ENCODE measurements at places on chromosomes 3 and 15. TPM values are rescaled to one million over a fixed set of nuclear protein-coding genes. Genes with fewer than 3 reads are reported as not detected.

DNA sequence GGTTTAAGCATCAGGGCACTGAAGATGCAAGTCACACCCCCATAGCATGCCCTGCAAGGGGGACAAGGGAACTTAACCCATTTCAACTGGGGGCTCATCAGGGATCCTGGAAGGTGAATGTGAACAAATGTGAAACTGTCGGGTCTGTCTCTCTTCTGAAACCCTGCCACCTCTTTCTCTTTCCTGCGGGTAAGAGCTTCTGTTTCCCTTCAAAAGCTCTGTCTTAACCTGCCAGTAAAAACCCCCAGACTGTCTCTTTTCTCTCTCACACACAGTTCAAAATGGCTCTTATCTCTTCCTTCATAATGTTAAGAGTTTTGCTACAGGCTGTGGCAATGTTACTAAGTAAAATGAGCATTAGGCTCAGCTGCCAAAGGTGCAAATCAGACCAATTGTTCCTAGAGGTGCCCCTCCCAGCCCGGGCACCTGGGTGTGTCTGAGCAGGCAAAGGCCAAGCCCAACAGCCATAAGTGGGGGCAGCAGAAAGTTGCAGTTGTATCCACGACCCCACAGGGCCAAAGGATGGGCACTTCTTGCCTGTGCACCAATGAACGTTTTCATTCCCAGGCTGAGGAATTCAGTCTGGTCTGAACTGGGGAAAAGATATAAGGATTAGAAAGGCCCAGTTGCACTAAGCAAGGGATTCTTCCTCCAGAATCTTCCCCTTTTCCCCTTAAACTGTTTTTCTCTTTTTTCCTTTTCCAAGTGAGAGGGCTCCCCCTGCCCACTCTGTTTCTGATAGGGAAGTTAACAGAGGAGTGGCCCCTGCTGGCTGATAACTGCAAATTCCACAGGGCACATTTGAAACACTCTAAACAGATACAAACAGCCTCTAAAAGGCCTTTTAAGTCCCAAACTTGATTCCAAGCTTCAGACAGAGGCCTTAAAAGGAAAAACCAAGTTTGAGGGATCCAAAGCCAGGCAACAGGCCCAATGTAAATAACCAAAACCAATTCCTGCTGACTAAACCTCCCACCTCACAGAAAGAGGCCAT is 113.8 kb upstream of the EPHA6 start:
- DNase-seq, result no peak

- DNase-seq, result no peak
Observed at GRCh38 chr3:127456471-127457093, 134.0 kb downstream of the TPRA1 start.

GRCh38 chr15:44130778-44131177 is 64.3 kb downstream of the FRMD5 start:
- no peak for DNase-seq

Gene PPP1R14D
- not detected for polyA plus RNA-seq

GRCh38 chr3:170735821-170736220 is 134.2 kb downstream of the RPL22L1 start:
- no peak for DNase-seq

GRCh38 chr15:47719730-47720129 is 2.4 kb downstream of the SEMA6D start:
- DNase-seq, result no peak

DNA sequence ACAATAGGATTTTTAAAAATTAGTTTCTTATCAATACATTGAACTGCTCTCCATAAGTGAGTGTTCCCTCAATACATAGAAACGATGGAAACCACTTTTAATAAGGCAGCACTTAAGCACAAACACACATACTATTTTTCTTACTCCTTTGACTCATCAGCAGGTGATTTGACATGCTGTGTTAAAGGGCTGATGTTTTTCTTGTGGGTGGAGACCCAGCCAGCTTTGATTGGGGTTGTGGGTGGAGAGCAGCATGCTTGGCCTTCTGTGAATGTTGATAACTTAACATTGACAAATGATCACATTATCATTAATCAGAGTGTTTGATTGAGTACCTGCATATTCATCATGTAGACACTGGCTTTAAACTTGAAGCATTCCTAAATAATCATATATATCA is 223.0 kb upstream of the DPH6 start:
- DNase-seq, result no peak

DNA sequence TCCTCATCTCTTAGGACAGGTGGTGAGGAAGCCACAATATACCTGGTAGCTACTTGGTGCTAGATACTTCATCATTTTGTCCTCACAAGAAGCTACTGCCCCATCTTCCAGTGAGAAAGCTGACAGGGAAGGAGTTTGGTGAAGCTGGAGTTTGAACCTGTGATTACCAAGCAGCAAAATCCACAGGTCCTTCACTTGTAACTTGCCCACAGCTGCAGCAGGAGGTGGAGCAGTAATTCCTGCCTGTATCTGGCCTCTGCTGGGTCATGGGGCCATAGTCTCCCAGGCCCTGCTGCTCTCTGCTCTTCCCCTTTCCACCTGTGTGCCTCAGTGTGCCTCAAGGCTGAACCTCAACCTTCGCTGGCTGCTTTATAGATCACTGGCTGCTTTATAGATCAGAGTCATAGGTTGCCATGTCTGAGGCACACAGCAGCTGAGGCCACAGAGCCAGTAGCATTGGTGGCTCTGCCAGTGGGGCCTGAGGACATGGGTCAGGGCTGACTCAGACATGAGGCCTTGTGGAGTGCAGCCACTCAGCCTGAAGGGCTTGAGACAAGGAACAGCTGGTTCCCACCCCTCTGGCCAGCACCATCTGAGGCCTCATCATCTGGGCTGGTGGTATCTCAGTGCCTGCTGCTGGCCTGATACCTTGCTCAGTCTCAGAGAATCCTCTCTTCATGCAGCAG is 11.1 kb upstream of the CHRNB4 start:
- no peak for DNase-seq

- DNase-seq, result no peak
Observed at GRCh38 chr3:14725013-14725412, 50.1 kb downstream of the C3orf20 start.

Gene MYH15
- polyA plus RNA-seq, result not detected

GRCh38 chr15:67512140-67512539 is 8.8 kb upstream of the C15orf61 start:
- no peak for DNase-seq

GRCh38 chr15:52706091-52706490 is 26.9 kb upstream of the ATOSA start:
- DNase-seq, result no peak

DNA sequence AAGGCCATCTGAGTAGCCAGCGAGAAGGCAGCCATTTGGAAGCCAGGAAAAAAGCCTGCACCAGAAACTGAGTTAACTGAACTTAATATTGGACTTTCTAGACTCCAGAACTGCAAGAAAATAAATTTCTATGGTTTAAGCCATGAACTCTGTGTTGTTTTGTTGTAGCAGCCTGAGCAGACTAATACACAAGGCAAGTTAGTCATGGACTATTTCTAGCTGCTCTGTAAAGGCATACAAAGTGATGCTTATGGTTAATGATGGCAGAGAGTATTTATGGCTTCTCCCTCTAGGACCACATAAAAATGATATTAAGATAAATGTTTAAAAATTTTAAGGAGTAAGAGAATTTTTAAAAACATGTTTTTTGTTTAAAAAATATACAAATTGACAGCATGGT is 37.1 kb downstream of the PROS1 start:
- no peak for DNase-seq

- peak; percentile 76 for DNase-seq
Observed at GRCh38 chr3:100401674-100402041, 319 bp downstream of the LNP1 start.

DNA sequence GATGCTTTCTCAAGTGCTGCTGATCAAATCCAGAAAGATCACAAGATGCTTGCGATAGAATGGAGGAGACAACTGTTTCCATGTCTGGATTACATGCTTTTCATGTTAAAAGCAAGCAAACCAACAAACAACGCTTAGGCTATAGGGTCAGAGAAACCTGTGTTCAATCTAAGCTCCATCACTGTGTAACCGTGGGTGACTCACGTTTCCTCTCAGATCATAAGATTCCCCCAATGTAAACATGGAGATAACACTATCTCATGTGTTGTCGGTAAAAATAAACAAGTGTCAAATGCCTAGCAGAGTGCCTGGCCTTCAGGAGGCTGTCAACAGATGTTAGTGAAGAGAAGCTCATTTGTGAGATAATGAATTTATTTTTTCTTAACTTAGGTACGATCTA is 907.8 kb downstream of the NTRK3 start:
- DNase-seq, result no peak

DNA sequence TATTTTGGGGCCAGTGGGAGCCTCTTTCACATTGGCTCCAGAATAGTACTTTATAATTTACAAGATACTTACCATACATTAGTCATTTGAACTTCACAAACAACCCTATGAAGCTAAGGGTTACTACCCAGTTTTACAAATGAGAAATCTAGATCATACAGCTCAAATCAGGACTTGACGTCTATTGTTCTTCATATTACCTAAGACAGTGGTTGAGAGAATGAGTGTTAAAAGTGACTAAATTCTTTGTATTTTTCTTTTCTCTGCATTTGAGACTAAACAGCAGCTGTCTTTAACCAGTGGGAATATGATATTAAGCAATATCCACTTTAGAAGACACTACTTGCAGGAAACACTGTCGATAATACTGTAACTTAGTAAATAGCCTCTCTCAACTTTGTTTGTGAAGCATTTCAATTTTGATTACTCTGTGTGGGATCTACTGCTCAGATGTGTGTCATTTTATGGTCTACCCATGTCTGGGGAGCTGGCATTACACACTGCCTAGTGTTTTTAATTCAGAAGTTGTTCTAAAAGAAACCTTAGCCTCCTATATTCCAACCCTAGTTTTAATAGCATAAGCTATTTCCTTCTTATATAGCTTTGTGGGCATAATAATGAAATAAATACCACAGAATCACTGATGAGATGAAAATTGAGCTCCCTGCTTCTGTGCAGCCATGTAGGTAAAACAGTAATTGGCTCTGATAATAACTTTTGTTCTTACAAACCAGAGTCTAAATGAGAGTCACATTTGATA is 45.9 kb downstream of the IQCH start:
- no peak for DNase-seq

GRCh38 chr3:16174976-16175901 is 759 bp downstream of the GALNT15 start:
- DNase-seq, result no peak

Gene ATR
- 11.5 TPM for polyA plus RNA-seq

DNA sequence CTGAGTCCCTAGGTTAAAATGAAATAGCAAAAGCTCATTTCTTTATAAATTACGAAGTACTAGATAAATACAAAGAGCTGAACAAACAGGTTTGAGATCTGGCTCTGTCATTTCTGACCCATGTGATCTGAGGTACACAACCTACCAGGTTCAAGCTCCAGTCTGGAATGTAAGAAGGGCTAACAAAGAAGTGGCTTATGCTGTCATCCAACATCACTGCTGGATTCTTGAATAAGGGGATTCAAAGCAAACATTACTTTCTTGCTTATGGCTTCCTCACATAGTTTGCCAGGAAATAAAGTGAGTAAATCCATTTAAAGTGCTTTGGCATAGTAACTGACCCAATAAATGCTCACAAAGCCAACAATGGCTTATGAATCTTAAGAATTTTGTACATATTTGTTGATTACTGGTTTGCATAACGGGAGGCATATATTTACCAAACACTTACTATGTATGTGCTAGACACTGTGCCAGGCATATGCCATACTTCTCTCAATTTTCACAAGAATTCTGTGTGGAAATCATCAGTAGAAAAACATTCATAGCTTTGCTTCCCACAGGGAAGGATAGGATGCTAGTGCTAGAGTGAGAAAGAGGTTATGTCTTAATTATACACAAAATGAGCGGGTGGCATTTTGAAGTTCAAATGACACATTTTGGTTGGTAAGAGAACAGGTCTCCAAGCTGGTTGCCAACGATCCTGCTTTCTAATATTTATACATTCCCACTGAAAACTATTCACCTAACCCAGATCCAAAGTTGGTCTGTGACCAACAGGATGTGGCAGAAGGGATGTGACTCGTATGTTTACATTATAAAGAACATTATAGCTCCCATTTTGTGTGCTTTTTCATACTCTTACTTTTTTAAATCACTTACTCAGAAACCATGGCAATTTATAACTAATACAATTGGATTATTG is 38.7 kb upstream of the CSPG5 start:
- DNase-seq, result no peak

Gene DNASE1L3
- not detected for polyA plus RNA-seq

GRCh38 chr15:101813803-101814534 is 2.0 kb downstream of the OR4F15 start:
- DNase-seq, result no peak

DNA sequence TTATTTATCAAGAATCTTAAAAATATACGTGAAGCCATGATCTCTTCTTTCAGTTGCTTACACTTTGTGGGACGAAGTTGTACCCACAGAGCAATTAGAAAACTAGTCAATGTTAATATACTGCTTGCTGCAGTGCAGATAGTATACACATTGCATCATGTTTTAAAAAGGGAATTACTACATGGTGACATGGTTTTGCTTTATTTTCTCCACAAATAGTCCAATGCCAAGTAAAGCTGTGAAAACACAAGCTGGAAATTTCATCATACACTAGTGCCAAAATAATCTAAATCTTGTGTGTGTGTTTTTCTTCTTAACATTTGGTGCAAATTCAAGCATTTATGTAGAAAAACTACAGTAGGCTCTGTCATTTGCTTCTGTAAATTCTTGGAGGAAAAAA is 233.0 kb downstream of the EPHA3 start:
- DNase-seq, result no peak

GRCh38 chr3:38207254-38208003 is 42.1 kb downstream of the OXSR1 start:
- no peak for DNase-seq

- no peak for DNase-seq
Observed at GRCh38 chr3:17655743-17656142, 86.7 kb downstream of the TBC1D5 start.

Gene SH2D7
- polyA plus RNA-seq, result not detected

Gene B3GNT5
- polyA plus RNA-seq, result not detected

Gene ARGFX
- not detected for polyA plus RNA-seq

GRCh38 chr15:70596354-70597055 is 166.9 kb downstream of the UACA start:
- no peak for DNase-seq

Gene PLOD2
- not detected for polyA plus RNA-seq

DNA sequence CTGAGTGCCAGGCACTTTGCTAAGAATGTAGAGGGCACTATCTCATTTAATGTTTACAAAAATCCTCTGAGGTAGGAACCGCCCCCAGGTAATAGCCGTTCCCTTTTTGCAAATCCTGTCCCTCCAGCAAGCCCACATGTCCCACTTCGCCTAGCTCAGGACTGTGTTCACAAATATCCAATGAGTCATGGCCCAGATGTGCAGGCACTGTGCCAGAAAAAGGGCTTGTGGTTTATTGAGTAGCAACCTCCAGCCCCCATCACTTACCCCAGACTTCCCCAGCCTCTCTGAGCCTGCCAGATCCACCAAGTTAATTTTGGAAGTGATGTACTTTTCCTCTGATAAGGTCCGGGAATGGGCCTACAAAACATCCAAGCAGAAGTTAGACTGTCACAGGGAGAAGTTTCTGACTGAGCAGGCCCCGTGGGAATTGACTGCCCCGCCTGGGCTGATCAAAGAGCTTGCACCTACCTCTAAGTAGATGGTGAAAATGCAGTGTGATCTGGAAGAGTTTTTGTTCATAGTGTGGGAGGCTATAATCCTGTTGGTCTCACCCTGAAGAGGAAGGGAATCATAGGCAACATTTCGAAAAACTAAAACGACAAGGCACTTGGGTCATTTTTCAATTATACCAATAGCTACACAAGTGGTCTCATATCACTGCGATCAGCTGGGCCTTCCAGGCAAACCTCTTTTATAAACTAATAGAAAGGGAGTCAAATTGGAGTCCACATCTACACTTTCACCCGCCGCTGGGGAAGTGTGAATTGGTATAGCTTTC is 15.7 kb downstream of the KIF9 start:
- DNase-seq, result no peak
